Psoas muscle (tissue), 8 donors: ENCODE measurements at places on chromosomes 12 and 14. TPM values are rescaled to one million over a fixed set of nuclear protein-coding genes. Genes with fewer than 3 reads are reported as not detected.

Gene SERPINA3
- total RNA-seq, result 1,141 TPM

Gene PAWR
- total RNA-seq, result 2.7 TPM

Gene PUS7L
- total RNA-seq, result 3.7 TPM

Gene ACOT6
- total RNA-seq, result not detected

Gene IFI27
- 119 TPM for total RNA-seq

Gene OLR1
- total RNA-seq, result not detected

Gene GLIPR1
- total RNA-seq, result 2.8 TPM
